ENCODE measurements at places on chromosomes 2 and 18.
A peak's percentile ranks its signal among the peaks of the same experiment; 100 is the strongest.

DNA sequence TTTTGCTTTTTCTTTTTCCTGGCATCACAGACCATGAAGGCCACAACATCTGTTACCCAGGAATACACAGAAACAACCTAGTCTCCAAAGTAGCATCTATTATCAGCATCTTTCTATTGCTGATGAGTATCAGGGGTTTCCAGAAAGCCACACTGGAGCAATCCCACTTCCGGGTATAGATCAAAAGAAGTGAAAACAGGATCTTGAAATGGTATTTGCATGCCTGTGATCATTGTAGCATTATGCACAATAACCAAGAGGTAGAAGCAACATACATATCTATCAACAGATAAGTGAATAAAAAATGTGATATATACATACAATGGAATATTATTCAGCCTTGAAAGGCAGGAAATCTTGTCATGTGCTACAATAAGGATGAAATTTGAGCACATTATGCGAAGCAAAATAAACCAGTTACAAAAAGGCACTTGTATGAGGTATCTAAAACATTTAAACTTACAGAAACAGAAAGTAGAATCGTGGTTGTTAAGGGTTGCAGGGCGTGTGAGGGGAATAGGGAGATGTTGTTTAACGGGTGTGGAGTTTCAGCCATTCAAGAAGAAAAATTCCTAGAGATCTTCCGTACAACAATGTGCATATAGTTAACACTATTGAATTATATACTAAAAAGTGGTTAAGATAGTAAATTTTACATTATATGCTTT lies 115.1 kb downstream of the KCNE4 start:
- DNase-seq = no peak

- DNase-seq = no peak
Observed at GRCh38 chr2:43715300-43716098, 39.3 kb upstream of the C1GALT1C1L start.

DNA sequence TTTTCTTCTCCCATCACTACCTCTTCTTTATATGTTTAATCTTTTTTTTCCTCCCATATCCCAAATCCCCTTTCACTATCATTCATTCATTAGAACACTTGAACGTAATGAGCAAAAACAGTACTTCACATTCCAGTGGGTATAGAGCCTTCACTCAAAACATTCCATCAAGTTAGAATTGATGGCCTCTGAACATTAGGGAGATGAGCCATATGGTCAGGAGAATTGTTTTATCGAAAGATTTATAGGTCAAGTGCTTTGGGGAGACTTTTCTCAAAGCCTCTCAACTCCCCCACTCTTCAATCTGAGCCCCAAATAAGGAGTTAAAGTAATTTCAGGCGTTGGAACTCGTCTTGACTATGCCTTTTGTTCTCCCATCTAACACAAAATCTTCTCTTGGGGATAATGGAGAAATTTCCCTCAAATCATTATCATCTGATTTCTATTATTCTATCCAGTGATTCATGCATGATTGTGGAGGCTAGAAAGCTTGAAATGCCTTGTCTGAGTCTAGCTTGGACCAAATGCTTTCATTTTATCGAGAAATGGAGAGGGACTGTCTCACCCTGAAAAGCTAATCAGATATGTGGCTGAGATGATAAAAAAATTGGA lies 79.2 kb downstream of the KIAA2012 start:
- DNase-seq = peak; percentile 55

- no peak for DNase-seq
Observed at GRCh38 chr2:153071090-153071489, 352.7 kb downstream of the ARL6IP6 start.

GRCh38 chr2:41720331-41721251 lies 327.2 kb upstream of the PKDCC start:
- DNase-seq = no peak

DNA sequence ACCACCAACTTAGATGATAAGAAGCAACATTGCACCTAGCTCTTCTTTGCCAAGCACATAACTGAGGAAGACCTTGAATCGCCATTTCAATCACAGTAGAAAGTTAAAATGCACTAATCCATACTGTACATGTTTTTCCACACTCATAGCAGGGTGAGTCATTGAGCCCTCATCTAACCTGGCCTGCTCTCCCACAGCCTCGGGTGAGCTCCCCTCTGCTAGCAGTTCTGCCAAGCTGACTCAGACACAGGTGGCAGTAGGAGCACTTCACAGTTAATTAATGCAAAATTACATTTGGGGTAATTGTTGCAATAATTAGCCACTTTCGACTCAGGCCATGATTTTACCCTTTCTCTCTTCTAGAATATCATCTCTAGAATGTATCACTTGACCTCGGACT lies 1632.8 kb upstream of the CELF4 start:
- no peak for DNase-seq

DNA sequence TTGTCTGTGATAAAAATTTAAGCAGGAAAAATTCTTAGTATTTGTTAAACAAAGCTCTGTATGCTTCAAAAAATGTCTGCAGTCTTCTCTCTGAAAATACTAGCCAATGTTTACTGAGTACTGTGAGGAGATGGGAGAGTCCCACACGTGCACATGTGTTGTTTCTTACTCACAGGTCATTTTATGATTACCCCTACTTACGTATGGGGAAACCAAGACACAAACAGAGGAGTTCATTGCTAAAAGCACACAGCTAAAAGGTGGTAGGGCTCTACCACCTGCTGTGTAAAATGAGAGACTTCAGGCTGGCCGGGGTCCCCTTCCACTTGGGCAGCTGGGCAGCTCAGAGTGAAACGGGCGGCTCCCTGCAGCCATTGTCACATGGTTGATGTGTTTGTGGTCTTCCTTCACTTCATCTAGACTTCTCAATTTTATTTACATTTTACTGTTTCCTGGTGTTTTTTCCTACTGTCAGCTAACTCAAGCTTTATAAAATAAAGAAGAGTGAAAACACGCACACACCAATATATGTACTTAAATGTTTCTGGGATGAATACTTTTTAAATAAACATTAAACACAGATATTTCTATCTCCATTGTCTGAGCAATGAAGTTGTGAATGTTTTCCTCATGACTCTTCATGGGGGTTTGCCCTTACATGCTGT lies 71.2 kb downstream of the MBP start:
- no peak for DNase-seq

DNA sequence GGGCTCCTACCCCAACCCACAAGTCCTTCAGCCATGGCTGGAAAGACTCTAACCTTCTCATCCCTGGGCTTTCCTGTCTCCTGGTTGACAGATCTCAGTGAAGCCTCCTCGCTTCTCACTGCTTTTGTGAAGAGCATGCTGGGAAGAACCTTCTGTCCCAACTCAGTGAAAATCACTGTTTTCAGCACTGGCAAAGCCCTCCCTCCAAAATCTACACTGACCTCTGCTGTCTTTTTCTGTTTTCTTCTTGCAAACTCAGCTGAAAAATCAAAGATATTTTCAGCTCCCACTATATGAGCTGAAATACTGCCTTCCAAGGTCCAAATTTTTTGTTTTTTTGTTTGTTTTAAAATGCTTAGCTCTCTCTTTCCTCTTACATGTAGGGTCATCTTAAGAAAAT lies 266.3 kb upstream of the AGAP1 start:
- DNase-seq = no peak

- DNase-seq = no peak
Observed at GRCh38 chr2:25381502-25381901, 39.8 kb upstream of the DNMT3A start.
